SK-N-MC (cell line): ENCODE measurements at places on chromosomes 5 and 9.

DNA sequence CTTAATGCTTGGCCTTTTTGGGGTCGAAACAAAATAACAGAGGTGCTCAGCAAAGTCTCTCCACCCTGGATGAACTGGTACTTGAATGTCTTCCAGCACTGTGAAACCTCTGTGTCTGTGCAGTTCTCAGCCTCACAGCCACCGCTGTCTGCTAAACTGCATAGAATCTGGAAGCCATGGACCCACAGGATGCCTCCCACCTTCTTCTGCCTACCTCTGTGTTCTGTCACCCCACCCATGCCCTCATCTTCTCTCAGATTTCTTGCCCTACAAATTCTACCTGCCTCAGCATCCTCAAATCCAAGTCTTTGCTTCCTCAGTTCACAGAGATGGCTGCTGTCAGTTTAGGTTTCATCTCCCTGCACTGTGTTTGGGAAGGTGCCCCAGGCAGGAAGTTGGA is 35.6 kb downstream of the EXOSC2 start:
- DNase-seq = no peak

DNA sequence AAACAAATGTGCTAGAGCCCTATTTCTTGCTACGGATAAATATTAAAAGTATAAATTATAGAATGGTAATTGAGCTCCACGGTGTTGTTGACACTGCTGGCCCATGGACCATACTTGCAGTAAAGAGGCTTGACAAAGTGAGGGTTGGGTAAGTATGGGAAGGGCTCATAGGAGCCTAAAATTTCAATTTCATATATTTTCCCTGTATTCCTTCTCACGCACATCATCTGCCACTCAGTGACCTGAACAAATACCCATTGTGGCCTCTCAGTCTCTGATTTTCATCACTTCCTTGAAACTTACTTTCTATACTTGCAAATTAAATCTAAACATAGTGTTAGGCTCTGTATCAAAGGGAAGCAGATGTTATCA is 116.5 kb downstream of the PIK3R1 start:
- DNase-seq = no peak

- no peak for DNase-seq
Observed at GRCh38 chr5:56011835-56012234, 17.1 kb upstream of the IL6ST start.

DNA sequence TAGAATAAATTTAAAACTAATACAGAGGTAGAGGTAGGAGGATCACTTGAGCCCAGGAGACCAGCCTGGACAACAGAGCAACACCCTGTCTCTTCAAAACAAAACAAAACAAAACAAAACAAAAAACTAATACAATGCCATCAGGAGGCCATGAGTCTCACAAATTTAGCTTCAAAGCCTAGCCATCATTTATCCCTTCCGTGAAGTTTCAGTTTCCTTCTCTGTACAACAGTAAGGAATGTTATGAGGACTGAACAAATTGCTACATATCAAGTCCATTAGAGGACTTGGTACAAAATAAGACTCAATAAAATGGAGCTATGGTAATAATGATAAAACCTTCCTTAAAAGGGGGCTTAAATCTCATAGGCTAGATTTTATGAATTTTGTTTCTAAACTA is 60.8 kb downstream of the MAPKAP1 start:
- DNase-seq = no peak

DNA sequence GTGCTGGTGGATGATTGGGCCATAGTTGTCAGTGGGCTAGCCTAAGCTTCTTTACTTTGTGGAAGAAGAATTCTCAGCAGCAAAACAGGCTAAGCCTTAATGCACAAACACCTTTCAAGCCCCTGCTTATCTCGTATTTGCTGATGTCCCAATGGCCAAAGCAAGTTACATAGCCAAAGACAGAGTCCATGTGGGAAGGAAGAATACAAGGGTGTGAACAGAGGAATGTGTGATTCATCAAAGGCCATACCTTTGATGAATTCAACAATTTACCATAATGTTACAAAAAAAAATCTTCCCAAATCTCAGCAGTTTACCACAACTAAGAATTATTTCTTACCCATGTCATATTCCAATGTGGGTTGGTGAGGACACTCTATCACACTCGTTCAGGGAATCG is 1.2 kb upstream of the YTHDC2 start:
- DNase-seq = no peak

DNA sequence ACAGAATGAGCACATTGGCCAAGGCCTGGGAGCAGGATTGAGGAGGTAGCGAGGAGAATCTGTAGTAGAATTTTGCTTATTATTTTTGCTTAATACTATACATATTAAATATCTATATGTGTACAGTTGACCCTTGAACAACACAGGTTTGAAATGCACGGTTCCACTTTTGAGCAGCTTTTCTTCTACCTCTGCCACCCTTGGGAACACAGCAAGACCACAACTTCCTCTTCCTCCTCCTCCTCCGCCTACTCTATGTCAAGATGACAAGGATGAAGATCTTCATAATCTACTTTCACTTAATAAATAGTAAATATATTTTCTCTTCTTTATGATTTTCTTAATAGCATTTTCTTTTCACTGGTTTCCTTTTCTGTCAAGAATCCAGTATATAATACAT is 541.4 kb downstream of the KCTD16 start:
- no peak for DNase-seq

DNA sequence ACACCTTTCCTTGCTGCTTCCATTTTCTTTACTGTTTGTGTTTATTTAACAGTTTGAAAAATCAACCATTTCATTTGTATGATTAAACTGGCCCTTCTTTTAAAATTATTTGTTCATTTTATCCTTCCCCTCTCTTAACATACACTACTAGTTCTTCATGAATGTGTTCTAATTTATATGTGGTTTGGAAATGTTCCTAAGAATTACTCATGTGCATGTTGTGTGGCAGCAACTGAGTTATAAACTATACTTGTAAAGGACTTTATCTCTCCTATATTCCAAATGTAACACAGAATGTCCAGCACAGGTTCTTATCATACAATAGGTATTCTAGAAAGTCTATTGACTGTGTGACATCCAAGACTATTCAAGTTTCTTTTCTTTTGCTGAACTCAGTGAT is 358.2 kb upstream of the MEF2C start:
- no peak for DNase-seq

- DNase-seq = no peak
Observed at GRCh38 chr9:135758870-135759269, 56.9 kb downstream of the KCNT1 start.

DNA sequence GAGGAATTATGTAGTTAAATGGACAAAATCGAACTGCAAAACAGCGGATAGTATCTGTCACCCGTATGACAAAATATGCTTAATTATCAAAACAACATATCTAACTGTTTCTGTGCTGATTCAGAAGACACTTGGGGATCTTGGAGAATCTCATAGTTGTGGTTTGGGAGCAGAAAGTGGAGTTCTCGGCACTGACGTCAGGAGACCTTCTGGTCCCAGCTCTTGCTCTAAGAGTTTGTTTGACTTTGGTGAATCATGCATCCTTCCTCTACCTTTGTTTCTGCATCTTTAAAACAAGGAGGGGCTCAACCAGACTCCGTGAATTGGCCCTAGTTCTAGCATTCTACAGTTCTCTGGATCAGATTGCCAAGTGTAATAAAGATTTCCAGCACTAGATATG is 37.0 kb upstream of the TAF1L start:
- DNase-seq = no peak

DNA sequence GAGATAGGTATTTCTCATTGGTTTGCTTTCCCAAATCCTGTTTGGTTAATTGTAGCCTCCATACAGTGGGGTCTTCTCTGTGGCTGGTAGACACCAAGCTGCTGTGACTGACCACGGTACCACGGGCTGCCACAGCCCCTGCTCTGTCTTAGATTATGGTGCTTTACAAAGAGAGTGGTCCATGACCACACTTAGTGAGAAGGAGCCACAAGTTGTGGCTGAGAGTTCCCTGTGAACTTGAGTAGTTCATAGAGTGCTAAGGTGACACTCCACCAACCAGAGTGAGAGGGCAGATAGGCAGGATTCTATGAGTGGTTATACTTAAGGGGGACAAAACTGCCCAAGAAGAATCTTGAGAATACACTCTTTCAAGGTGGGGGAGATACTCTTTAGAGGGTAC is 25.8 kb upstream of the ZBTB34 start:
- DNase-seq = no peak

- DNase-seq = no peak
Observed at GRCh38 chr5:18972177-18972576, 1015.8 kb downstream of the CDH18 start.

DNA sequence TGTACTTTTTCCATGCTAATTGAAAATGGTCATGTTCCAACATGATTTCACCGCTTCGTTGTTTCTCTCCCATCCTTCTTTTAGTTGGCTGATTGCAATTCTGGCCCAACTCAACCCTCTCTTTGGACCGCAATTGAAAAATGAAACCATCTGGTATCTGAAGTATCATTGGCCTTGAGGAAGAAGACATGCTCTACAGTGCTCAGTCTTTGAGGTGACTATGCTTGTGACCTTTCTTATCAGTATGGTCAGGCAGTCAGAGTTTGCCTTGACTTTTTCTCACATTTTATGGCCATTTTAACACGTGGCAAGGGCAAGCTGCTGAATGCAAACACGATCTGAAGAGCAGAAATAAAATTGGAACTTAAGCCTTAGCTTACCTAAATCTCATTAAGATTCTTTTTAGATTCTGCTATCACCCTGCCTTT is 36.0 kb upstream of the CREBRF start:
- no peak for DNase-seq

DNA sequence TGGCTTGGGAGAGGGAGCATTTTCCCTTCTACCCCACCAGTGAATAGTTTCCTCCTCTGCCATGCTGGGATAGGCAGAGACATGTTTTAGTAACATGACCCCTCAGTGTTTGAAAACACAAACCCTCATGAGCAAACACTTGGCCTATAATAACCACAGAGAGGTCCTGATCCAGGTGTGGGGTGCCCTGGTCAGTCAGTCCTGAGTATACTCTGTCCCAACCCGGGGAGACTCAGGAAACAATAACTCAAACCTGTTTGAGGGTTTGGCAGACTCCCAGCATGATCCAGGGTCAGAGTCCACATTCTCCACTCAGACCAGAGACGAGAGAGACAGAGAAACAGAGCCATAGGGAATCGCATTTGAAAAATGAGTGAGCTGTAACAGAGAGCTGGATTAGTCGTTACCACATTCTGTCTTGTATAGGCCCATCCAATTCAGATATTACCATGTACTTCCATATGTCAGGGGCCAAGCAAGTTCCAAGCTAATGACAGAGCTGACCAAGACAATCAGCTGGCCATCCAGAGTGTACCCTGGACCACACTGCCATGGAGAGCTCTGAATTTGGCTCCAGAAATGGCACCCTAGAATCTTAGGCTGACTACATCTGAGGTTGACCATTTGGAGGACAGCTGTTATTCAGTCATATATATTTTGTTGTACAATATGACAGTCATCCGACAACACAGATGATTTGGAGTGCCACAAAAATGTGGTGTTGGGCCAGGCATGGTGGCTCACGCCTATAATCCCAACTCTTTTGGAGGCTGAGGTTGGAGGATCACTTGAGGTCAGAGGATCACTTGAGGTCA is 4.2 kb upstream of the CA9 start:
- no peak for DNase-seq

DNA sequence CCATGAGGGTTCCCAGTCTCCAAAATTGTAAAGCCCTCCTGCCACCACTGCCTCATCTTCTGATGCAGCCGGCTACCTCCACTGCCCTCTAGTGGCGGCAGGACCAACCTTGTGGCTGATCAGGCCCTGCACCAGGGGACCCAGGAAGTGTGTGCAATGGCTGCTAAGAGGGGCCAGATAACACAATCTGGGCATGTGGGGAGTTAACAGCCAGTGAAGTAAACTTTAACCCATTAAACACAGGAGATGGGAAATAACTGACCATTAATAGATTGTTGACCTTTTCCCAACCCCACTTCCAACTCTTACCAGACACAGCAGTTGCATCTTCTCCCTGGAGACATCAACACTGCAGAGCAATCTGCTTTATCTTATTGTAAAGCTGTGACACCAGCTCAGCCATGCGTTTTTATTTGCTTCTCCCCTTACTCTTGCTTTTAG is 63.3 kb downstream of the FREM1 start:
- peak; percentile 98 for DNase-seq

- DNase-seq = no peak
Observed at GRCh38 chr5:135535820-135536801, at the start of gene NEUROG1. Gene NEUROG1 (minus strand): TSS chr5:135535964. CDS start chr5:135535690, 274 bp downstream.

GRCh38 chr5:173829826-173830225 is 58.3 kb upstream of the CPEB4 start:
- no peak for DNase-seq

DNA sequence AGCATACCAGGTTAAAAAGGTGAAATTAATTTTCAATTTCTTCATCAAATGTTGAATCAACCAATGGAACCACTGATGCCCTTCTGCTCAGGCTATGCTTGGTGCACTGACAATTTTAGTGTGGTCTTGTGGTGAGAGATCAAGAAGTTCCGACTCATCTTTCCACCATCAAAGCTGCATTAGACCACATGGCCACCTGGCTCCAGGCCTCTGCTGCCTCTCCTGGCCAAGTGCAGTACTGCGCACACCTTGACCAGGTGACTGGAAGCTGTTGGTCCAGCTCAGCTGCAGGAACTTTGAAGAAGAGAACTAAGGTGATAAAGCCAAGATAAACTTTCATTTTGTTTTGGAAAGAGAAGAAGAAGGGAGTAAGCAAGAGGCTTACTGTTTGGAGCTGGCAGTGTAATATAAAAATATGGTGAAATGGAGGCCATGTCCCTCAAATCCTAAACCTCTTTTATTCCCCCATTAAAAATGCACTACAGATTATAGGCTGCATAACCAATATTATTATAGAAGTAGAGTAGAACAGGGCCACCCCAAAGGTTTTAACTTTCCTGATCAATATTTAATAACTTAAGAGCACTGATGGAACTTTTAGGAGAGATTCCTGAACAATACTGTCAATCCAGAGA is 315.5 kb upstream of the C9orf72 start:
- no peak for DNase-seq

- DNase-seq = no peak
Observed at GRCh38 chr5:180353048-180353979, at the start of gene GFPT2. Gene GFPT2 (minus strand): TSS chr5:180353336. CDS start chr5:180353217, 119 bp downstream.

DNA sequence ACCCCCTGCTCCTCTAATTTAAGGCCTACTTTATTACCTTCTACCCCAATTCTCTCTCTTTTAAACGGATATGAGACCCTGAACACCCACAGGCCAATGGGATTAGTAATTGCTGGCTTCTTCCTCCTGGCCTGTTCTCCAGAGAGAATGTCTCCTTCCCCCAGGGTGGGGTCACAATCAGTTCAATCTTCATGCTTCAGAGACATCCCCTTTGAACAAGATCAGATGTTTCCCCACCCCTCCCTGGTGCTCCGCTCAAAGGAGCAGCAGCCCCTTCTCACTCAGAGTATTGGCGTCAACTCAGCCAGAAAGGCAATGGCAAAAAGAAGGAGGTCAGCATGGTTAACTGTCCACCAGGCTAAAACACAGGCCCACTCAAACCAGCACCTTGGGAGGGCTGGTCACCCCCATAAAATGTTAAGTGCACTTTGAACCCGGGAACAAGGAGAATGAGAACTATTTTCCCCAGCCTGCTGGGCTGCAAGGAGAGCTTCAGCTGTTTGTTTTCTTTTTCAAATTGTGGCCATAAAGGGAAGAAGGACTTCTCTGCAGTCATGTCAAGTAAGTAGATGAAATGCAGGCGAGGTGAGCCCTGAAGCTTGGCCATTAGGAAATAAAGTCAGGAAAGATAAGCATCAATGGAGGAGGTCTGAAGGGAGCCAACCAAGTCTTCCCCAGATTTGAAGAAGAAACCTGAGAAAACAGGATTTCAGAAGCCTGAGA is 20.1 kb downstream of the LHFPL2 start:
- DNase-seq = no peak
